ENCODE measurements at places on chromosomes 4 and X.

GRCh38 chr4:37442062-37442323, 197.4 kb downstream of the NWD2 start:
- no peak for DNase-seq

GRCh38 chrX:33178690-33179089, 32.7 kb downstream of the DMD start:
- DNase-seq: no peak

DNA sequence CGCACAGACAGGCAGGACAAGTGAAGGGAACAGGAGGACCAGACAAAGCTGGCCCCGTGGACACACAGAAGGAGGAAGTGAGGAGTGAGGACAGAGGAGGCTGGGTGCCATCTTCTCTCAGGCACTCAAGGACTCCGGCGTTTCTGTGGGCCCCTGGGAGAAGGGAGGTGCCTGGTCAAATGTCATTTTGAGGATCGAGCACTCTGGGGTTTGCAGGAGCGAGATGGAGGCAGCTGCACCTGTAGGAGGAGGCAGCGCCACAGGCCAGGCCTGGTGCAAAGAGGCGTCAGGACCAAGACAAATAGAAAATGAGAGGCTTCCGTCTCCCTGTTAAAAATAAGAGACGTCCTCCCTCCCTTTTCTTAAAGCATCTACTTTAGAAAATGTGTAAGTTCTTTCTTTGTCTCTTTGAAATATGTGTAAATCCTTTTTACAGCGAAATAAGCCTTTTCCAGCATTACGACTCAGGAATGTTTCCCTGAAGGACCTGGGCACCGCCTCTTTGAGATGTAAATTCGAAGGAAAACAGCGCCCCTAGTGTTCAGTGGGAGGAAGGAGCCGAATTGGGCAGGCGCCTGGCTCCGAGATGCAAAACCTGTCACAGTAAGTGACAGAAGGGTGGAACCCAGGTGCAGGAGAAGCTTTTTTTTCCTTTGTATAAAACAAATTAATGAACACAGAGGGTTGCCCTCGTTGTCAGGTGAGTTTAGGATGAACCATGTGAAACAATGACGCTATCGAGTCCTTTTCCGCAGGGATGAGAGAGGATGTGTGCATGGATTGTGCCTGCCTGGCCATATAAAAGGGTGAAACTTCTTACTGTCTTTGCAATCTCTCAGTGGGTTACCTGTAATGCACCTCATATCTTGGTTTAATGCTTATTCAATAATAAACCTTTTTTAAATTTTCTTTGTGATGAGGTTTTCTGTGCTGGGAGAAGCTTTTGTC, 1.4 kb upstream of the C4orf50 start:
- DNase-seq: no peak

DNA sequence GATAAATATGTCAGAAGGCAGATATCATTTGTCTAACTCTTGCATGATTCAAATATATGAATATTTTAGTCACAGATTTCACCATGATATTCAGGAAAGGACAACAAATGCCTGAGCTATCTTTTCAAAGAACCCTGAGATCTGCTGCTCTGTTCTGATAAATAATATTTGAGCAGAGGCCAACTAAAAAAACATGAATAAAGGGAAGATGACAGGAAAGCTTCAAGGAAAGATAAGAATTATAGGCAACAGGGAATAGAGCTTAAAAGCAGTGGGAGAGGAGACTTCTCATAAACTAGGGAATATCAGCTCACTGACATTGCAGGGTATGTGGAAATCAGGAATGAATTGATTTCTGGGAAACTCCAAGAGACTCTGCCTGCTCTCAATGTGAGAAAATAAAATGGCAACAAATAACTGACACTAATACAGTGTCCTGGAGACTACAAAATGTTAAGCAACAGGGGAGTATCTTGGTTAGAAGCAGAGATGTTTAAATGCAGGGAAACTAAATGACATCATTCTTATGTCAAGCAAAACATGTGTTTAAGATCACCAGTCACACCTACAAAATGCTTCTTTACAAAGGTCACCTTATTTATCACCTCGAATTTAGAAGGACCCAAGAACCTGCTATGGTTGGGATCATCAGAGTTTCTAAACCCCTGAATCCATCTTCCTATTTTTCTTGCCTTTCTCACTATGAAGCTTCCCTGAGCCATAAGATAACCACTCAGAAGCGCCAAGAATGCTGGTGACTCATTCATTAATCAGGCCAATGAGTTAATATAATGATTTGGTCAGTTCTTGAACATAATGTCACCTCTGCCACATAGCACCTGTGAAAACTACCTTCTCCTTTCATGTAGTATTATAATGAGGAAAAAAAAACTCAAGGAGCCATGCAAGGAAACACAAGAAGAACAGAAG, 78.1 kb downstream of the NDST3 start:
- no peak for DNase-seq

DNA sequence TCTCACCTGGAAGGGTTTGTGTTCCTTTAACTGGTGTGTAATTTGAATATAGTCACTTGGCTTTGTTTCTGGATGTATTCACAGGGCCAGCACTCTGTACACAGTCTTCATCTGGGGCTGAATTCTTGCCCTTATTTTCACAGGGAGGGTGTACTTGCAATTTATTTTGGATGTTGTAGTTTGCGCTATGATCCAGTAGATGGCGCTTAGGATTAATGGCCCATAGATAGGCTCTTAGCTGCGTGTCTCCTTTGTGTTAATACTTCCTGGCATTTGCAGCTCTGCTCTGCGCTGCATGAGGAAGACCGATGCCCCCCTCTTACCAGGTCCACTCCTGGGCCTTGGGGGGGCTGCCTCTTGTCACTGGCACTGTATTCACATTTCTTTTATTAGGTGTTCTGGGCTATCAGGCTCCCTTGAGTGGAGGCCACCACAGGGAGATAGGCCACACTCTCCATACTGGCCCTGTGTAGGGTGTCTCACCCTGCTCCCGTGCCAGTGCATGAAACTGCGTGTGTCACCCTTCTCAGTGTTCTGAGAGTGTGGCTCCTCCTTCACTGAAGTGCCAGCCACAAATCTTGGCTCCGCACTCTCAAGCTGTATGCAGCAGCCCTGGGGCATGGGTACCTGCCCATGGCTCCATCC, 562.2 kb downstream of the ZIC3 start:
- peak; percentile 8 for DNase-seq

GRCh38 chrX:141469469-141469868, 115.1 kb downstream of the SPANXA1 start:
- no peak for DNase-seq

- no peak for DNase-seq
These were observed 186.7 kb downstream of the PCDH18 start for GRCh38 chr4:137345597-137345996.

DNA sequence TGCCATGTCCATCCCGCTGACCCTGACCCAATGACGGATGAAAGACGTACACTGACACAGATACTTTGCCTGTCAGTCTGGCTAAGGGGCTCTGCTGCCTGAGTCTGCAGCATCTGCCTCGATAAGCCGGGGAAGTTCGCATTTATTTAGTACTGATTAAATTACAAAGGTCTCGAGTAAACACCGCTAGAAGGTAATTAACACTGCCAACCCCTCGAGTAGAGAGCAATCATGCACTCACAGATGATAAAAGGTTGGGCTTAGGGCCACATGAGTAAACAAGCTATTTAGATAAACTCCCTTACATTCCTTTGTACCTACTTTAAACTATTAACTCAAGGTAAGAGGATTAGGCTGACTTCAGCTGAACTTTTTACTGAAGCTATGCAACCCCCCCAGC, 16.0 kb upstream of the RBMXL3 start:
- no peak for DNase-seq

DNA sequence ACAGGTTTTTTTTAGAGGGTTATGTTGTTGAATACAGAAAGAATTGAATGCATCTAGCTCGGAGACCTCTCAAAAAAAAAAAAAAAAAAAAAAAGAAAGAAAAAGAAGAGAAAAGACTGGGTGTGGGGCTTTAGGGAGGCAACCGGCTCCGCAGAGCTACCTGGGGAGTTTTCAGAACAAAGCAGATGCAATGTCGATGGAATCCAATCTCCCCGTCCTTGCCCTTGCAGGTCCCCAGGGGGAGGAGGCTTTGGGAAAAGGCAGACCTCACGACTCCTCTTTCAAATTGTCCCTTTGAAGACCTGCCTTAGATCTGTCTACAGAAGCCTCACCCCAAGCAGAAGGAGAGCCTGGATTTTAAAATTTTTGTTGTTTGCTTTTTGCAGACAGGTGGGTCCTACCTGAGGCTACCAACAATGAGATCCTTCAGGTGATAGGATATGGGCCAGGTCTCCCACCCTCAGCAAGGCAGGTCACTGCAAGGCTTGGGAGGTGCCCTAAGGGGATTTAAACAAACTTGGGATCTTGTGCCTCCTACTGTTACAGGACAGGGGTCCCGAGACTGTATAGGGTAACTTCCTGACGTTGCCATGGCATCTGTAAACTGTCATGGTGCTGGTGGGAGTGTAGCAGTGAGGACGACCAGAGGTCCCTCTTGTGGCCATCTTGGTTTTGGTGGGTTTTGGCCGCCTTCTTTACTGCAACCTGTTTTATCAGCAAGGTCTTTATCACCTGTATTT, 75.2 kb upstream of the PRKX start:
- DNase-seq: peak; percentile 14
